Stimulated activated CD4-positive, alpha-beta T cell treated with anti-CD3 and anti-CD28 coated beads, Interleukin-2, amount 100 ng/mL, for 48 hours (primary cell): ENCODE measurements at places on chromosomes 2 and 18.

DNA sequence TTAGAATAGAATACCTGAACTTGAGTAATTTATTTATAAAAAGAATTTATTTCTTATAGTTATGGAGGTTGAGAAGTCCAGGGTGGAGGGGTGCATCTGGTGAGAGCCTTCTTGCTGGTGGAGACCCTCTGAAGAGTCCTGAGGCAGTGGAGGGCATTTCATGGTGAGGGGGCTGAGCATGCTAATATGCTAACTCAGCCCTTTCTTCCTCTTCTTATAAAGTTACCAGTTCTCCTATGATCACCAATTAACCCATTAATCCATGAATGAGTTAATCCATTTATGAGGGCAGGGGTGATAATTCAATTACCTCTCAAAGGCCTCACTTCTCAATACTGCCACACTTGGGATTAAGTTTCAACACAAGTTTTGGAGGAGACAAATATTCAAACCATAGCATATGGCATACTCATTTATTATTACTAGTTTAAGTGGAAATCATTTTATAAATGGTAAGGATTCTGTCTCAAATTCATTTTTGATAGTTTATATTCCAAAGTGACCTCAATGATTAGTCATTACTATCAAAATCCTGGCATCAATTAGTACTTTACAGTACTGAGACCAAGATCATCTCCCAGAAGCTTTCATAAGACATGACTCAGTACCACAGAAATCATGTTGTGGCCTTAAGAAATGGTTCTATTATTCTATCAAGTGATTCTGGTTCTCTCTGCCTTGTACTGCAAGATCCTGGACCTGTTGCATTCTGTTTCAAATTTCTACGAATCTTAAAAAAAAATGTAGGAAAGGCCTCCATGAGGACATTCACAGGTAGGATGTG, 5.5 kb downstream of the ZNF396 start:
- DNase-seq: no peak

GRCh38 chr2:36567711-36568408, 30.1 kb downstream of the FEZ2 start:
- no peak for DNase-seq

DNA sequence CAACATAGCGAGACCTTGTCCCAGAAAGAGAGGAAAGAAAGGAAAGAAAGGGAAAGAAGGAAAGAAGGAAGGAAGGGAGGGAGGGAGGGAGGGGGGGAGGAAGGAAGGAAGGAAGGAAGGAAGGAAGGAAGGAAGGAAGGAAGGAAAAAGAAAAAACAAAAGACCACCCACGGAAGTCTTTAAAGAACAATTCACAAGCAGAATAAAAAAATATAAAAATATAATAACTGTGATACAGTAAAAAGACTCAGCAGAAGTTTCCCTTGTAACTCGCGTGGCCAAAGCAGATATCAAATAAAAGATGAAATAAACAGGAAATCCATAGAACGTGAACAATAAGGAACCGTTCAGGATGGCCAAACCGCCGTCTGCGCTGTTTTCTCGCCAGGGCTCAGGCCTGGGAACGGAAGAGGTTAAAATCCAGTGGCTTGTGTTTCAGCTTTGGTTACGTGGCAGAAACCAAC, 1.2 kb upstream of the SLC1A4 start:
- no peak for DNase-seq

DNA sequence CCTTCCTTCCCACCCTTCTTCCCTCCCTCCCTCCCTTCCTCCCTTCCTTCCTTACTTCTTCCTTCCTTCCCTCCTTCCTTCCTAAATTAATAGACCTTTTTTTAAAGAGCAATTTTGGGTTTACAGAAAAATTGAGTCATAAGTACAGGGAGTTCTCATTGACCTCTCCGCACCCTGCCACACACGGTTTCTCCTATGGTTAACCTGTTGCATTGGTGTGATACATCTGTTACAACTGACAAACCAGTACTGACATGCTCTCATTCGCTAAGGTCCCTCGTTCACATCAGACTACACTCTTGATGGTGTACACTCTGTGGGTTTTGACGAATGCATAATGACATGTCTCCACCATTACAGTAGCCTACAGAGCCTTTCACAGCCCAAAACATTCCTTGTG, 11.6 kb upstream of the SDC1 start:
- DNase-seq: no peak

- DNase-seq: no peak
Observed at GRCh38 chr18:13136904-13137669, 81.5 kb upstream of the LDLRAD4 start.

DNA sequence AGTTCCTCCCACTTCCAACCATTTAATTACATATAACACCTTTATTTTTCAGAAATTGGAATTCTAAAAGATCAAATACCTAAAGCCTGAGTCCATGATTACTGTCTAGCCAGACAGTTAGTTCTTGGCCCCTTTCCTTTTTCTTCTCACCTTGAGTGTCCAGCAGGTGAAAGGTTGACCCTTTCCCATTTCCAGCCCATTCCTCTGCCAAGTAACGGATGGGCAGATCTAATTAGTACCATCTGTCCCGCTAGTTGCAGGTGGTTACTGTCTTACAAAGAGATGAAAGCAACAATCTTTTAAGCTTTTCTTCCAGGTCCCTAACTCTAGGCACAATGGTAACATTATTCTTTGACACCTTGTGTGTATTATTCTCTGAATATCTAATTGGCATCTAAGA, 506.7 kb downstream of the ARHGAP15 start:
- no peak for DNase-seq

DNA sequence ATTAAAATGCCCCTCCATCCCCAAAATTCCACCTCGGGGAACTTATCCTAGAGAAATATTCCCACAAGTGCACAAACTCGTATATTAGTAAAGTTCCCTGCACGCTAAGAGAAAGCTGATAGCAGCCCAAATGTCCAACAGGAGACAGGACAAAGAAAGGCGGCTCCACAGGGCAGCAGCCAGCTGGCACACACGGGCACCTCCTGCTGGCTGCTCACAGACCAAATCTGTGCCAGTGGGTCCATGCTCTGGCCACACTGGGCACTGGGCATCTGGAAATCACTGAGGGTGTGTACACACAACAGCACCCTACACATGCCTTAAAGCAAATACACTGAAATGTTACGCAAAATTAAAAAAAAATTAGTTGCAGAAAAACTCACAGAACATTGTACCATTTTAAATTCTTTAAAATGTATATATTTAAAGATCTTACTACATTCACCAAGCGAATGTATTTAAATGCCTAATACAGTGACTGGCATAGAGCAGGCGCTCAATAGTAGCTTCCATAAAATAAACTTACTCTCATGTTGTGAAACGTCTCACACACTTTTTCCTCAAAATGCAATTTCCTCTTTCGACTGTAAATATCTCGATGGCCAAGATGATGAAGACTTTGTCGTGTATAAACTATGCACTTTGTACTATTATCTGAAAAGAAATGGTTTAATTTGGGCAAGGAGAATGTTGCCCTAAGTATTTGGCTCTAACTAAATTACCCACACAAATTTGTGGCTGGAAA, 19.4 kb downstream of the ZNF516 start:
- DNase-seq: no peak

- no peak for DNase-seq
Observed at GRCh38 chr18:55407191-55407590, 180.8 kb downstream of the TCF4 start.

DNA sequence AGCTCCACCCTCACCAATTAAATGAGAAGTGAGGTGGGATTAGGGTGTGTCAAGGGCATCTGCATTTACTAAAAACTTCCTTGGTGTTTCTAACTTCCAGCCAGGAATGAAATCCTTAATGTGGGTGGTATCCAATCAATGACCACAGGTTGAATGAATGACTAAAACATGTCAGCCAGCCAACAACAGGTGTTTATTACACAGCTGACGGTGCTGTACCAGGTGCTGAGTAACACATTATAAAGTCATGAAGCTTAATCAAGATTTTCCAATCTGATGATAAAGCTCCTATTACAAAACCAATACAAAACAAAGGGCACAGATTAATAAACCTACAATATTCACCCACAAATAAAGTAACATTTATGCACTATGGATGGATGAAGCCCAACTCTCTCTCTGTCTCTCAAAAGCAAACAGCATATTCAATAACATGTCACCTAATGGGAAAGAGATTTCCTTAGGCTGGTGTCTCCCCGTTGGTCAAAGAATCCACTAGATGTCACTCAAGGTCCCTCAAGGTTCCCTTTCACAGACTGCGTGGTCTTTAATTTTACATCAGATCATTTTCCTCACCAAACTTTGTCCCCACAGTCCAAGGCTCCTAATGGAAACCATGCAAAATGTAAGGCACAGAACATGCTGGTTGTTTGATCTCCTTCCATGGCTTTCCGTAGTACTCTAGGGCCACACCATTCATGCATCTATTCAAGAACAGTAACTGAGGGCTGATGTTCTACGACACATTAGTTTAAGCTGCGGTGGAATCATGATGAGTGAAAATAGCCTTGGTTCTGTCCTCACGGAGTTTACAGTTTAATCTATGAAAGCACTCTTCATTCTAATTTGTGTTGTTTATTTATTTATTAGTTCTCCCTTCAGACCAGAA, 6.4 kb upstream of the PTPN4 start:
- DNase-seq: no peak

- no peak for DNase-seq
Observed at GRCh38 chr2:23599667-23600066, 214.7 kb downstream of the KLHL29 start.

DNA sequence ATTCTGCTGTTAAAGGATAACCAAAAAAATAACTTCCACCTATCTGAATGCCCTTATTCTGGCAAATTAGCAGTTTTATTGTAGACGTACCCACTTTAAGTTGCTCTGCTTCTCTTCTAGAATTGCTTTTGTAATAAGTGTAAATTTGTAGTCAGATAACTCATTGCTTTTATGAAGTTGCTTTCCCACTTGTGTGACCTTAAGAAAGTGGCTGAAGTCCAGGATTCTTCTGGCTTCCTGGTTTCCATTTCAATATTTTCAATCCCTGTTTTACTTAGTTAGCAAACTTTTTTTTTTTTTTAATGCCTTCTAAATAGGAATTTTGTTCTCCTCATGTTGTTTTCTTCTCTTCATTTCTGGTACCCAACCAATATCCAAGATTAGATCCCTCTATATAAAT, 59.8 kb downstream of the GLS start:
- no peak for DNase-seq

GRCh38 chr2:38720613-38721241, 30.4 kb downstream of the SRSF7 start:
- DNase-seq: no peak

DNA sequence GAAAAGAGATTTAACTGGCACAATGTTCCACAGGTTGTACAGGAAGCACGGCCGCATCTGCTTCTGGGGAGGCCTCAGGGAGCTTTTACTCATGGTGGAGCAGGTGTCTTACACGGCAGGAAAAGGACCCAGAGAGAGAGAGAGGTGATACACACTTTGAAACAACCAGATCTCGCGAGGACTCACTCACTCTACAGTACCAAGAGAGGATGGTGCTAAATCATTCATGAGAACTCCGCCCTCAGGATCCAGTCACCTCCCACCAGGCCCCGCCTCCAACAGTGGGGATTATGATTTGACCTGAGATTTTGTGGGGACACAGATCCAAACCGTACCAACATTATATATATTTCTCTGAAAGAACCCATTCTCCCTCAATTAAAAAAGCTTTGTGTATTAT, 79.7 kb upstream of the DOCK10 start:
- no peak for DNase-seq

DNA sequence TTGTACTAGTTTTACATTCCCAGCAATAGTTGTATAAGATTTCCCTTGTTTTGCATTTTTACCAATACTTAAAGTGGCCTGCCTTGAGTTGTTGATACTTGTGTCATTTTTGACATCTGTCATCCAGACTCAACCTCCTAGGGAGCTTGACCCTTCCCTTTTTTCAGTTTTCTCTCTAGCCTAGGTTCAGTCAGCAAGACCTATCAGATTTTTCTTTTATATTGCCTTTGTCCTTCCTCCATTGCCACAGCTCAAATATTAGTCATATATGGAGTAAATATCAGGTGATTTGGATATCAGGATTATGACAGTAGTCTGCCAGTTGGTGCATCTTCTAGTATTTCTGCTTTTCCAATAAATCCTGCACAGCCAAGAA, 13.4 kb downstream of the CENPO start:
- no peak for DNase-seq

GRCh38 chr2:78281164-78281563, 744.3 kb upstream of the REG3G start:
- no peak for DNase-seq

GRCh38 chr2:147051248-147051647, 793.6 kb upstream of the ACVR2A start:
- no peak for DNase-seq

DNA sequence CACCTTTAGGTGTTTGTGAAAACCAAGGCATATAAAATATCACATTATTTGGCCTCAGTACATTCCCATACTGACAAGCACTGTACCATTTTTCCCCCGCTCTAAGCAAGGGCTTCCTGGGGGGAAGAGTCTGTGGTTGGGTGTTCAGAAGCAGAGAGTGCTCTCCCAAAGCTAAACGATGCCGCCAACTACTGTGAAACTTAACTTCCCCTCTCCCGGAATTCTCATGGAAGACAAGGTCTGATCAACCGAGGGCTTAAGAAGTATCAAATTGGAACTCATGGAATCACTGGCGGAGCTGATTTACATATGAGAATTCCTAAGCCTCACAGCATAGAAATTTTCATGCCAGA, 433 bp upstream of the MFF start:
- DNase-seq: no peak

DNA sequence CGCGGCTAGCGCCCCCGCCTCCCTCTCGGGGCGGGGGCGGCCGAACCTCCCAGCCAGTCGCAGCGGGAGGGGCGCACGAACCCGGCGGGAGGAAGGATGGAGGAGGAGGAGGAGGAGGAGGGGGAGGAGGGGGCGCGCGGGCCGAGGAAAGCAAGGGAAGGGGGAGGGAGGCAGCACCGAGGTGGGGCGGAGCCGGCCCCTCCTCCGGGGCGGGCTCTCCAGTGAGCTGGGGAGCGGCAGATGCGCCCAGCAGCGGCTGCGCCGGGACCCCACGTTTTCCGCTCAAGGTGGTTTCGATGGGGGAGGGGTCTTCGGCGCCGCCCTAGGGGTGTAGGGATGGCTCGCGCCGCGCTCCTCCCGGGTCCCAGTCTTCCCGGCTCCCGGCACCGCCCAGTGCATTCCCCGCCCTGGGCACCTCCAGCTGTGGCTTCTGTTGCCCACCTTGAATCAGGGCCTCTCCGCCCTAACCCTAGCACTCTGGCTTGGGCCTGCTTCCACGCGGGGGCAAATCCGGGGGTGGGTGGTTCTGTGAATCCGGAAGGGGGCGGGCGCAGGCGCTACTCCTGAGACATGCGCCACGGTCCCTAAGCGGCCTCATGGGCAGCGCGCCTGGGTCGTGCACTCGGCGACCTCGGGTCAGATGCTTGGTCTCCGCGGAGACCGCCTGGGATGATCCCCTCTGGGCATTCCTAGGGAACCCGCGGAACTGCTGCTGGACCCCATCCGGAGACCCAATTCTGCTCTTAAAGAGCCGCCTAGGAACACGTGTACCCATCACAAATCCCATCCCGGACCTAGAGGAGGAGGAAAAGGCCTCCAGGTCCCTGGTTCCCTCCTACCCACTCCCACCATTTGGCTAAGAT, at the start of gene FBXO41:
Gene FBXO41, minus strand, starts transcription at position 183 of the 863 bp plus-strand sequence. CDS start 14,848 bp downstream, outside the sequence.
- peak; percentile 60 for DNase-seq

DNA sequence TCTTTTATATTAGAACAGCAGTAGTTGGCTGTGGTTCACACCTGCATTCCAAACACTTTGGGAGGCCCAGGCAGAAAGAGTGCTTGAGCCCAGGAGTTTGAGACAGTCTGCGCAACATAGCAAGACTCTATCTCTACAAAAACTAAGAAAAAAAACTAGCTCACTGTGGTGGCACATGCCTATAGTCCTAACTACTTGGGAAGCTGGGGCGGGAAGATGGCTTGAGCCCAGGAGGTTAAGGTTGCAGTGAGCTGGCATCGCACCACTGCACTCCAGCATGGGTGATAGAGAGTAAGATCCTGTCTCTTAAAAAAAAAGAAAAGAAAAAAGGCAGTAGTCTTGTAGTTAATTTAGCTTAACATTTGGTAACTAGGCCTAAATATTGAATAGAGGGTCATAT, 136.6 kb downstream of the AGPS start:
- no peak for DNase-seq
